ENCODE measurements at places on chromosomes 3 and 15.

GRCh38 chr3:179971280-179971679 lies 65.5 kb downstream of the PEX5L start:
- DNase-seq, result no peak

DNA sequence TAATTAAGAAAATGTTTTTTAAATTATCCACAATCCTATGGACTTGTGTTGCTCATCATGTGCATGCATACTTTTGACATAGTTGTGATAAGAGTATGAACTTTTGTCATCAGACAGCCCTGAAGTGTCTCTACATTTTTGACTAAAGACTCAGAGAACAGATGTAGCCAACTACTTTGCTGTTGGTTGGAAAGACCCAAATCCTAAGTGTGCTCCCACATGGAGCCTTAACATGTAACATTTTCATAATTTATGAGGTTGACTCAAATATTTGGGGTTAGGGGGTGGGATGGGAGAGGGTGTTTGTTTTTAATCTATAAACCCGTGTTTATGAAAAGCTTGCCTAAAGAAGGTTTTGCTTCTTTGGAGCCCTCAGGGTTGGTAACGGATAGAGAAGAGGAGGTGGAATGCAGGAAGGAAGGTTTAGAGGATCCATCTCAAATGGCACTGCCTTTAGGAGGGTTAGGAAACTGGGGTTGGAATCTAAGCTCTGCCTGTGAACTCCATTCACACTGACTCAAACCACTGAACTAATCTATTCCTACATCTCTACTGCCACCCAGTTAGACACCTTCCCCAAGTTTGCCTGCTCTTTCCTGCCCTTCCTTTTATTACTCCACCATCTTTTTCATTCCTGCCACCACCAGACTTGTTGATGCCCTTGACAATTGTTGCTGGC lies 3.7 kb downstream of the BOC start:
- DNase-seq, result no peak

- DNase-seq, result no peak
These were observed 498 bp downstream of the PDE12 start for GRCh38 chr3:57556459-57557084.

DNA sequence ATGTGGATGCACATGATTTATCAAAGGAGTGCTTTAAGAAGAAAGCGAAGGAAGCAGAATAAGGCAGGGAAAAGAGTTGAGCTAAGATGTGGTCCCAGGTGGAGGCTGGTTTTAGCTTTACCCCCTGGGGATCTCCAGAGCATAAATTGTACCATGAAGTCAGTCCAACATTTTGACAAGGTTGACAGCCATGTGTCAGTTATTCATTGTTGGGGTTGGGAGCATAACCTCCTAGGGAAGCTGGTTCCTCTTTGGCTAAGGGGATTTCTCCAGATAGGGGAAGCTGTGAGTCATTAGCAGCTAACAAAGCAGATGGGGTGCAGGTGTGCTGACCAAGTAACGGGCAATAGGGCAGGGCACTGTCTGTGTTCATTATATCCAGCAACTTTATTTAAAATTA lies 123.7 kb upstream of the IGSF10 start:
- DNase-seq, result no peak

DNA sequence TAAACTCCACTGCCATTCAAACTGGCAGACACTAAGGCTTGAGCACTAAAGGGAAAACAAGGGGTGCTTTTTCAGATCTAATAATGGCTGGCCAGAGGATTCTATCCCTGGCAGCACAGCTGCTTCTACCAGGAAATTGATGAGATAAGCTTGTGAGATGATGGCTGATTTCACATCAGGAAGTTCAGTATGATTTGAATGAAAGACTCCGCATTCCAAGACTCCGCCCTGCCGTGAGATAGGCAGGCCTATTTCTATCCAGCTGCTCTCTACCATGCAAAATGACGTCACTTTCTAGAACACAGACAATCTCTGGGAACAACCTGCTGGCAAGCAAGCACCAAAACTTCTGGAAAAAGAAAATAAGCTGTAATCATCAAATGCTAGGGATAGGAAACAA lies 171.8 kb downstream of the WDR76 start:
- no peak for DNase-seq

GRCh38 chr15:34239151-34239808 lies 14.5 kb downstream of the EMC4 start:
- DNase-seq, result peak; percentile 49

DNA sequence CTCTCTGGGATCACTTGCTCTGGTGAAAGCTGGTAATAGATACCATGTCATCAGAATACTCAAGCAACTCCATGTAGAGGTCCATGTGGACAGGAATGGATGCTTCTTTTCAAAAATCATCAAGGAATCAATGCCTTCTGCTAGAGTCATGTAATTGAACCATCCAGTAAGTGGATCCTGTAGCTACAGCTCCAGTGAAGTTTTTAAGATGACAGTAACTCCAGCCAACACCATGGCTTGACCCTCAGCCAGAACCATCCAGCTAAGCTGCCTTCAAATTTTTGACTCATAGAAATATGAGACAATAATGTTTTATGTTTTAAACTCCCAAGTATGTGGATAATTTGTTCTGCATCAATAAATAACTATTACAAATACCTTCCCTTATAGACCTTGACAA lies 923.7 kb downstream of the EPHA3 start:
- no peak for DNase-seq

- no peak for DNase-seq
These were observed 129.2 kb downstream of the CHDH start for GRCh38 chr3:53716998-53717397.

DNA sequence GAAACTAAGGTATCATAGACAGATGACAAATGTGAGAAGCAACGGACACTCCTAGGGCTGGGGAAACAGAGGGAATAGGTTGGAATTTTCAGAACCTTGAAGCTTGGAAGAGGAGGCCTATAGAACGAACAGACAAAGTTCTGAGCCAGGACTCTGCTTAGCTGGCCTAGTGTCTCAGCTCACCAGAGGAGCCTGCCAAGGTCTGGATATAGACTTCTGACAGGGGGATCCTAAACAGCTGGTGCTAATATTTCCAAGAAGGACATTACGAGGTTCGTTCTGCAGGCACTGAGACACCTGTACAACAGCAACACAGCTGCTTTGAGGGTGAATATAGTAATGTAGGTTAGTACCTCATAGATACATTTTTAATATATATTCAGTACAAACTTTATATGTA lies 266.3 kb downstream of the CHL1 start:
- DNase-seq, result no peak

DNA sequence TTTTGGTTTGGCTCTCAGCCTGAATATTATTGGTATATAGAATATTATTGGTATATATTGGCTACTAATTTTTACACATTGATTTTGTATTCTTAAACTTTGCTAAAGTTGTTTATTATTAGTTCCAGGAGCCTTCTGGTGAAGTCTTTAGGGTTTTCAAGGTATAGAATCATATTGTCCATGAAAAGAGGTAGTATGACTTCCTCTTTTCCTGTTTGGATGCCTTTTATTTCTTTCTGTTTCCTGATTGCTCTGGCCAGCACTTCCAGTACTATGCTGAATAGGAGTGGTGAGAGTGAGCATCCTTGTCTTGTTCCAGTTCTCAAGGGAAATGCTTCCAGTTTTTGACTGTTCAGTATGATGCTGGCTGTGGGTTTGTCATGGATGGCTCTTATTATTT lies 107.3 kb upstream of the LIPC start:
- no peak for DNase-seq

DNA sequence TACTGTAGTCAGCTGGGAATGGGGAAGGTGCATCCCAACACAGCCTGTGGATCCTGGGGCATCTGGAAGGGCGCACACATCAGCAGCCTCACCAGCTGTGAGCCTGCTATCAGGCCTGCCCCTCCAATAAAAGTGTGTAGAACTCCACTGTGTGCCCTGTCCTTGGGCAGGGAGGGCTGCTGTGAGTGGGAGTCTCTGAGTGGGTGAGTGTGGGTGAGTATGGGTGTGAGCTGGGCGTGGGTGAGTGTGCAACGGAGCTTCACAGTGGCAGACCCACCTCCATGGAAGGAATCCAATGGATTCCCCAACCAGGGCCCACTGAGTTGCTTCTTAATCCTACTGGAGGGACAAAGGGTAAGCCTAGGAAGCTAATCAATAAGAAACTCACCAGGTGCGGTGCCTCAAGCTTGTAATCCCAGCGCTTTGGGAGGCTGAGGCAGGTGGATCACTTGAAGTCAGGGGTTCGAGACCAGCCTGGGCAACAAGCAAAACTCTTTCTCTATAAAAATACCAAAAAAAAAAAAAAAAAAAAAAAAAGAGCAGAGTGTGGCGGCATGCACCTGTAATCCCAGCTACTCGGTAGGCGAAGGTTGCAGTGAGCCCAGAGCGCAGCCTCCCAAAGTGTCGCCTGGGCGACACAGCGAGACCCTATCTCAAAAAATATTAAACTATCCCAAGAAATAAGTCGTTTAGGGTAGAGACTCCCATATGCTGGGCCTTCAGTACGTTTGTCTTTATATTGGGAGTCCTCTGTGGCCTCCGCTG lies 555 bp upstream of the RCCD1 start:
- DNase-seq, result no peak

GRCh38 chr3:149801639-149802038 lies 9.3 kb upstream of the ANKUB1 start:
- no peak for DNase-seq

- DNase-seq, result no peak
These were observed 881.3 kb upstream of the CADM2 start for GRCh38 chr3:84077479-84077878.

GRCh38 chr3:194607592-194608389 lies 25.4 kb downstream of the TMEM44 start:
- no peak for DNase-seq

- no peak for DNase-seq
These were observed at the start of gene OR5H14 for GRCh38 chr3:98147179-98147578. TSS of gene OR5H14 (plus strand) at chr3:98147479. CDS start at chr3:98149386, 1,907 bp downstream.

- no peak for DNase-seq
These were observed 180.0 kb downstream of the CBLB start for GRCh38 chr3:105688821-105689220.

Data from T-helper 2 cell (primary cell).